Heart right ventricle (tissue), 16 donors: ENCODE measurements at places on chromosomes 5 and 9.

DNA sequence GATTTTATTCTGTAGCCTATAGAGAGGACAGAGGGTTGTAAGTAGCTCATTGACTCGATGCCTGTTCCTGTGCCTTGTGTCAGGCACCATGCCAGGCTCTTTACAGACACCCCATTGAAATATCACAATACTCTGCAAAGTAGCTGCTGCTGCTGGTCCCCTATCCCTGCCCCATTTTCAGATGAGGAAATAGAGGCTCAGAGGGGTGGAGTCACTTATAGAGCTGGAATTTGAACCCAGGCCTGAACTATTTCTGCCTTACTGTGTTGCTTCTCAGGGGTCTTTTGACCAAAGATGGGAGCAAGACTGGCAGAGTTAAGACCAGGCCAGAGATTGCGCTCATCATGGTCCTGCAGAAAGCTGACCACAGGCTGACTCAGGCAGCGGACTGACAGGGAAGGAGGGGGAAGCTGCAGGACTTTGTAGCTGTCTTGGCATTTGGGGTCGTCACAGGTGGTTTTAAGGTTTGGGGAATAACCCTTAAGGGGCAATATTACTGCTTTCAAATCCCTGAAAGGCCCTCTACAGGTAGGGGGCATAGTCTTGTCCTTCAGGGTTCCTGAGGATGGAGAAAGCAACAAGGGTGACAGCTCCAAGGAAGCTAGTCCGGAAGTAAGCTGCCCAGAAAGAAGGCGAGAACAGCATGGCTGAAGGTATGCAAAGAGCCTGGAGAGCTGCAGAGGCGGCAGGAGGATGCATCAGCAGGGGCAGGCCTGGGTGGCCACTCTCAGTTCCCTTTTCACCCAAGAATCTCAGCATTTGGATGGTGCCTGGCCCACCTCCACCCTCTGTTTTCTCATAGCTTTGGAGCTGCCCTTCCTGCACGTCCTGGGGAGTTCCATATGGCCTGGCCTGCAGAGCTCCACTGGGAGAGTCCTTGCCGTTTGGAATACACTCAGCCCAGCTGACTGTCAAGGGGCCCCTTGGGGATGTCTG is 18.3 kb upstream of the NDST1 start:
- DNase-seq = peak; percentile 37

- DNase-seq = peak; percentile 41
These were observed 51.2 kb downstream of the SAR1B start for GRCh38 chr5:134581241-134581981.

GRCh38 chr9:116549061-116549664 is 137.9 kb upstream of the TRIM32 start:
- peak; percentile 73 for DNase-seq

- DNase-seq = no peak
These were observed 144.6 kb upstream of the ZNF366 start for GRCh38 chr5:72651779-72652178.

- DNase-seq = no peak
These were observed 54.4 kb downstream of the AUH start for GRCh38 chr9:91307279-91307678.

DNA sequence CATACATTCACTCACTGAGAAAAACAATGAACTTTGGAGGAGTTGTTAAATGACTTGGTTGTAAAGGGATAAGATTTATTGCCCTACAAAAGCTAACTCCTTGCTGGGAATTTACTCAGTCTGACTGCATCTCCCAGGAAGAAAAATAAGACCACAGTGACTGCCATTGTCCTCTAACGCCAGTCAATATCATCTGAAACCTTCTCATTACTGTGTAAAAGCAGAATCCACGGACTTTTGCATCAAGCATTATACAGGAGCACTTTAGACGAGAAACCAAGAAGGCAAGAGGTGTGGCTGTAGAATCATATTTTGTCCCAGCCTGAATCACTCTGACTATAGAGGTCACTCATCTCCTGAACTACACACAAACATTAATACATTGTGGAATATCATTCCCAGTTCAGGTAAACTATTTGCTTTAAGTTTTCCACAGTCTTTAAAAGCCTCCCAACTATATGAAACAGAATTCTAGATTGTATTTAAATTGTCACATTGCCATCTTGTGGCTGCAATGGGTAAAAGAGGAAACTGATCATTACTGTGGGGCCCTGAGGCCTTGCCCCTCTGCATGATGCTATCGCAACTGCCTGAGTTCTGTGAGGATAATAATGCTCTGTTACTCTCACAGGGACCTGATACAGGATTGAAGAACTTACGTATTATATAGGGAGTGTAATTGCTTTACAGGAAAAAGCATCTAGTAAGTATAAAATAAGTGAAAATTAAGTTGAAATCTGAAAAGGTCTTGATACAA is 142.9 kb downstream of the SLCO4C1 start:
- DNase-seq = no peak

DNA sequence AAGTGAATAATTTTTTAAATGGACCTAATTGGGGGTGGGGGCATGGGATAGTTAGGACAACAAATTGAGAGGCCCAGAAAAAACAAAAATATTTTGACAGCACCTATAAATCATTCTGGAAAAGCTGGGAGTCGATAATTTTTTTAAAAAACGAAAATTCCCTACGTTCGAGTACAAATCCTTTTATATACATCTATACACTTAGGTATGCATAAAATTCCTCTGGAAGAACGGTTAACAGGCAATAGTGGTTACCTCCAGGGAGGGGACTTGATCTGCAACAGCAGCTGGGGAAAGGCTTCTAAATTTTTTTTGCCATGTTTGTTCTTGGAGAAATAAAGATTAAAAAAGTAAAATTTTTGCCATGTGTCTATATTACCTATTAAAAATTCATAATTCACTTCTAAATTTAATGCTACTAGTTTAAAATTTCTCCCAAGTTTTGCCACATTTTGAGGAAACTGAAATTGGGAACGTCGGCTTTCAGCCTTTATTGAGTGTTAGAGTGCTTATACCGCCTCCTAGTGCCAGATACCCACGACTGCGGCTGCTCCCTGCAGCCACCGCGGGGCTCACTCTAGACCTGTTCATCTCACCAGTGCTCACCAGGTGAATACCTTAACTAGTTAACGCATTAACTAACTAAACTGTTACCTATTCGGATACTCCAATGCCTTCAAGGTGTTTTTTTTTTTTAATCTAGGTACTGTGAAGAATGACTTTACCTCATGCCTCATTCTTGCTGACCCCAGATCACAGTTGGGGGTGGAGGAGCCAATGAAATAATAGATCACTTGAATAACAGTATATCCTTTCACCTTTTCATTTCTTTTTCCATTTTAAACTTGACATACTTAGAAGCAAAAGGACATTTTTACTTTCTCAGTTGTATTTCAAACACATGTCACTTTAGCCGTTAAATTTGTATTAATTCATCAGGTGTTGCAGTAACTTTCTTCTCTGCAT is 1.8 kb upstream of the BHMT start:
- DNase-seq = no peak

- no peak for DNase-seq
These were observed 124.7 kb upstream of the NIPBL start for GRCh38 chr5:36751886-36752285.

- DNase-seq = no peak
These were observed 11.5 kb upstream of the PSIP1 start for GRCh38 chr9:15522130-15522755.

DNA sequence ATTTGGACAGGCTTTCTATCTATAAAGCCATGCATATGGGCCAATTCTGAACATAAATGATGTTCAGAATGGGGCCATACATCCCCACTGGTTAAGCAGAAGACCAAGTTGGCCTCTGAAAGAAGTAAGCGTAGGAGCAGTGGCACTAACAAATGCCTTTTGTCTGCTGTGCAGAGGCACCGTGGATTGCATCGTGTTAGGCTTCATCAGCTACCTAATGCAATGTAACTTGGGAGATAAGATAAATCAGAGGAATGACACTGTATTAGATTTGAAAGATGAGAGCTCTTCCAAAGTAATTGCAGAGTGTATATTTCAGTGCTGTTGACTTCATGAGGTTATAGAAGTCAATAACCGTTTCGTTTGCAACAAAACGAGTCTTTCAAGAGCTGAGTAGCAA is 148.1 kb downstream of the PARP8 start:
- no peak for DNase-seq

GRCh38 chr5:6551287-6551954 is 81.4 kb downstream of the NSUN2 start:
- DNase-seq = no peak

DNA sequence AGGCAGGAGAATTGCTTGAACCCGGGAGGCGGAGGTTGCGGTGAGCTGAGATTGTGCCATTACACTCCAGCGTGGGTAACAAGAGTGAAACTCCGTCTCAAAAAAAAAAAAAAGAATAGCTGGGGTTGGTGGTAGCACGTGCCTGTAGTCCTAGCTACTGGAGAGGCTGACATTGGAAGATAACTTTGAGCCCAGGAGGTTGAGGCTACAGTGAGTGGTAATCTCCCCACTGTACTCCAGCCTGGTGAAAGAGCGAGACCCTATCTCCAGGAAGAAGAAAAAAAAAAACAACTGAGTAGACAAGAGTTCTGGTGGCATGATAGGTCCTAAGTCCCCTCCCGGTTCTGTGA is 26.3 kb downstream of the GOLGA2 start:
- no peak for DNase-seq

- DNase-seq = no peak
These were observed 86.4 kb downstream of the NR3C1 start for GRCh38 chr5:143316844-143317631.
